ENCODE measurements at places on chromosomes 1 and 21.

GRCh38 chr1:179921472-179921871 lies 33.1 kb upstream of the CEP350 start:
- no peak for DNase-seq

DNA sequence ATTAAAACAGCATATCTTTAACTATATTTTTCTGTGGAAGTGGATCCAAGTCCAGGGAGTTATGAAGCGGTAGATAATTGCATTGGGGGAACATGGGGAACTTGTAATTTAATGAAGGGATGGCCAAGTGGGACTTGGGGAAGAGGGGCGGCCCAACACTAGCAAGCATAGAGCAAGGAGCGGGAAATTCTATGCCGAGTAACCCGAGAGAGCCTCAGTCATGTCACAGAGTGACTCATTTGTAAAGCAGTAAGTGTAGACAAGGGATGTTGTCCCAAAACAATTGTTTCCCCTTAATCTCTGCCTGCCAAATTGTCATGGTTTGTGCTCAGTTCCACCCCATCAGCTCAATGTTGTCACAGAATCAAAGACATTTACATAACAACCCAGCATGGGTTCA lies 620.1 kb downstream of the AJAP1 start:
- DNase-seq, result no peak

GRCh38 chr1:187513190-187513589 lies 684.4 kb downstream of the PLA2G4A start:
- peak; percentile 34 for DNase-seq

GRCh38 chr1:229336345-229336744 lies 6.5 kb downstream of the CCSAP start:
- DNase-seq, result no peak

DNA sequence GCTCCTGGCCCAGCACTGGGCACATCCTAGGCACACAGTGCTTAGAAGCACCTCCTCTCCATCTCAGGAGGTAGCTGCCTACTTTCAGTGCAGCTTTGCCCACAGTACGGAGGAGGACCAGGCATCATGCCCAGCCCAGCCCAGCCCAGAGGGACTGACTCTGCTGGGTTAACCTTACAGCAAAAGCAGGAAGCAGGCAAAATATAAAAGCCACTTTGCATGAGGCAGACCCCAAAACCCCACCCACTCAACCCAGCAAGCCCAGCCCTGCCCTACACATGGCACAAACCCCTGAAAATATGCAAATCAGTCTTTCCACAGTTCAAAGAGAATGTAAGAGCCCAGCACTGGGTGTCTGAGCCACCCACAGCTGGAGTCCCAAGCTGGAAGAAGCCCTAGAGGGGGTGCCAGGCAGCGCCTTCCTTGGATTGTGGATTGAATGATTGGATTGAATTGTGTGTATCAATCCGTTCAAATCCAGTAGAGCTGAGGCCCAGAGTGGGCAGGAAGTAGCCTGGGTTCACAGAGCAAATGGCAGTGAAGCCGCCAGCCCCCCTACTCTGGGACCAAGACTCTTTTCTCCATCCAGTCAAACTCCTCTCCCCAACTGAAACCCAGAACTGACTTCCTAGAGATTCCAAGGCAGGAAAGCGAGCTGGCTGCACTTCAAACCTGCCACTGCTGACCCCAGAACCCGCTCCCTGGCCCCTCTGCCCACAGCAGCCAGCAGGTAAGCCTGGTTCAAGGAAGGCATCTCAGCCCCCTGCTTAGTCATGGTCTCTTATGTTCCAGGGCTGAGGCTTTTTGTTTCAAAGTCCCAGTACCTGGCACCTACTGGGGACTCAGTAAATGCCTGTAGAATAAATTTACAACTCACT lies 117.7 kb downstream of the LACTBL1 start:
- DNase-seq, result no peak

- no peak for DNase-seq
These were observed 154.5 kb downstream of the PEX14 start for GRCh38 chr1:10629091-10629815.

DNA sequence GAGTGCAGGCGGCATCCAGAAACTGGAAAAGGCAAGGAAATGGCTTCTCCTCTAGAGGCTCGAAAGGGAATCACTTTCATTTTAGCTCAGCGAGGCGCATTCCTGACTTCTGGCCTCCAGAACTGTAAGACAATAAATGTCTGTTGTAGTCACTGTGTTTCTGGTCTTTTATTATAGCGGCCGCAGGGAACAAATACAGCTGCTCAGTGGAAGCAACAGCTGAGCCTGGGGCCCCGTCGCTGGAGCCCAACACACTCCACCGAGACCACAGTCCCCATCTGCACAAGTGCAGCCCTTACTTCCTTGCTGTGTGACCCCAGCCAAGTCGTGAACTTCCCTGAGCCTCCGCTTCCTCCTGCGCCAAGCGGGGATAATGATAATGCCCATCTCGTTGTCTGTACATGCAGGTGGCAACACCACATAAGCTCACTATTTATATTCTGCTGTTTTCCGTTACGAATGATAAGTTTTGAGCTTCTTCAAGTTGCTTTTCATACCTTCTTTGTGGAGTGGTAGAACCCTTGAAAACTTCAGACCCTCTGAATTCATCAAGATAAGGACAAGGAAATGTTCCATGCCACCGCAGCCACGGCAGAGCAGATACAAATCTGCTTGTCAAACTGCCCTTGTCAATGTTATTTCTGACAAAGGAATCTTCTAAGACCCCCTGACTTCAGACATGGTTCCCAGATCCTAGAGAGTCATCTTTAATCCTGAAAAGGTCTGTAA lies 3.2 kb upstream of the LAPTM5 start:
- no peak for DNase-seq

DNA sequence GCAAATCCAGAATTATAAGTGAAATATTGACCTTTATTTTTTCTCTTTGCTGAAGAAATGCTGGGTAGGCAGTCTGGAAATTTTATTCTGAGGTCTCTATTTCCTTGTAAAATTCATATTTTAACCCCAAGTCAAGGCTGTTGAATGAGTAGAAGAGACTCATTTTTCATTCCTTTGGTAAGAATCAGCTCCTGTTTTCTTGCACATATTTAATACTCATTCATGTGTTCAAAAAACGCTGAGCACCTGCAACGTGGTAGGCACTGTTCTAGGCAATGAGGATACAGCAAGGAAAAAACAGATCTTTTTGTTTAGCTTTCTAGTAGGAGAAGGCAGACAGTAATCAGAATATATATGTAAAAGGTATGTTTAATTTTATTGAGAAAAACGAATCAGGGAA lies 1.5 kb downstream of the PRKAA2 start:
- no peak for DNase-seq

- peak; percentile 54 for DNase-seq
These were observed 84.2 kb downstream of the SH3GLB1 start for GRCh38 chr1:86788300-86789206.

GRCh38 chr1:66731170-66731865 lies 20.9 kb upstream of the DYNLT5 start:
- peak; percentile 36 for DNase-seq
